ENCODE measurements at places on chromosomes 11 and 22. TPM values are rescaled to one million over a fixed set of nuclear protein-coding genes. Genes with fewer than 3 reads are reported as not detected.

DNA sequence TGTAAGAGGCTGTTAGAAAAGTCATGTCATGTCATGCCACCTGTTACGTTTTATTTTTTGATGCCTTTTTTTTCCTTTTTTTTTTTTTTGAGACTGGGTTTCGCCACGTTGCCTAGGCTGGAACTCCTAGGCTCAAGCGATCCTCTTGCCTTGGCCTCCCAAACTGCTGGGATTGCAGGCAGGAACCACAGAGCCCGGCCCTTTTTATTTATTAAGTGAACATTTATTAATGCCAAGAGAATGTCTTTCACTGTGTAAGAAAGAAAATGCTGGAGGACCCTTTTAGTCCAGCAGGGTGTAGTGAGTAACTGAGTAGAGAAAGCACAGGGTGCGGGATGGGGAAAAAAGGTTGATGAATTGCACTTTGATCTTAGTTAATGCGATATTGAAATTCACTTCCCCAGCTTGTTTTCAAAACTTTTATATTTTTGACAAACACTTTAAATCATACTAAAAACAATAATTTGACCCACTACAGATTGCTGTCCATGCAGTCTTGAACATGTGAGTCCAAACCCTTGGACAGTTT, 2.3 kb upstream of the XBP1 start:
- no peak for DNase-seq

The GAB4 gene
- total RNA-seq, result not detected

- DNase-seq, result peak; percentile 5
Measured at GRCh38 chr11:133175103-133175502, 357.2 kb downstream of the OPCML start.

GRCh38 chr11:108718466-108718865, 53.6 kb downstream of the DDX10 start:
- DNase-seq, result no peak

DNA sequence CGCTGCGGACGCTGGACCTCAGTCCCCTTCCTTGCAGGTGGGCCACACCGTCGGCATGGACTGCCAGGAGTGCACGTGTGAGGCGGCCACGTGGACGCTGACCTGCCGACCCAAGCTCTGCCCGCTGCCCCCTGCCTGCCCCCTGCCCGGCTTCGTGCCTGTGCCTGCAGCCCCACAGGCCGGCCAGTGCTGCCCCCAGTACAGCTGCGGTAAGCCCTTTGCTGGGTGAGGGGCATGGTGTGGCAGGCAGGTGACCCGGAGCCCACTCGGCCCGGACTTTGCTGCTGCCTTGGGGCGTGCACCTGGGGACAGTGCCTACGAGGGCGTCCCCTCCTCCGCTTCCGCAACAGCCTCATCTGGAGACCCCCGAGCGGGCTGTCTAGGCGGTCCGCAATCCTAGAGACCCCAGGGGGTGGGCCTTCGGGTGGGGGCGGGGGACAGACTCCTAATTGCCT, 25.4 kb upstream of the MUC5B start:
- DNase-seq, result no peak

The OR8J1 gene
- total RNA-seq, result not detected

The SLC25A18 gene
- total RNA-seq, result not detected

DNA sequence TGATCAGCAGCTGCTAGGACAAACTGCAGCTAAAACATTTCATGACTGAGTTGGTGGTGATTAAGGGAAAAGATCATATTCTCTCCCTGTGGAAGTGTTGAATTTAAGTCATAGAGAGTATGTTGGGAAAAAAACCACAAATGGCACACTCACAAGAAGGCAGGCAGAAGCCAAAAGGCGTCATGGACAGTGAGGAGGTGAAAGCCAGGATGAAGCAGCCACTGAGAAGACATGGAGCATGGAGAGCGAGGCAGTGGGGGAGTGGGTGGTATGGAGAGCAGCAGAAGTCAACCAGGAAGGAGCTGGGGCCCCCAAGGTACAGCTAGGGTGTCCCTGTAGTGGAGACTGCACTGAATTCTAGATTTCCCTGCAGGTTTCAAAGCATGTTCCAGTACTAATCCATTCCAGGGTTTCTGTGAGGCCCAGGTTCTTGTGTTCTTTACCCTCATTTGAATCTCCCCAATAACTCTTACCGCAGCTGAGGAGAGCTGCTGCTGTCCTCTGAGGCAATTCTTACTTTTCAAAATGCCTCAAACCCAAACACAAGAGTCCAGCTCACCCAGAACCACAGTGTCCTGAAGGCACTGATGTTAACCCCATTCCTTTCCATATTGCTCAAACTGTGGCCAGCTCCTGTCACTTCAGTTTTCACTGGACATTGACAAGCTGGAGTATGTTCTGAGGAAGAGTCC, 191.8 kb upstream of the E2F8 start:
- DNase-seq, result peak; percentile 78

The OR8G5 gene
- total RNA-seq, result not detected

The TSPAN32 gene
- total RNA-seq, result 0.30 TPM

- DNase-seq, result peak; percentile 87
Measured at GRCh38 chr11:59556115-59556916, 45.0 kb downstream of the OR4D9 start.

GRCh38 chr22:37141971-37142370, 7.7 kb downstream of the IL2RB start:
- DNase-seq, result no peak

- DNase-seq, result peak; percentile 6
Measured at GRCh38 chr11:78346799-78347198, 70.8 kb downstream of the GAB2 start.

- no peak for DNase-seq
Measured at GRCh38 chr11:10893714-10894151, 35.9 kb upstream of the ZBED5 start.

The UPK3A gene
- not detected for total RNA-seq

DNA sequence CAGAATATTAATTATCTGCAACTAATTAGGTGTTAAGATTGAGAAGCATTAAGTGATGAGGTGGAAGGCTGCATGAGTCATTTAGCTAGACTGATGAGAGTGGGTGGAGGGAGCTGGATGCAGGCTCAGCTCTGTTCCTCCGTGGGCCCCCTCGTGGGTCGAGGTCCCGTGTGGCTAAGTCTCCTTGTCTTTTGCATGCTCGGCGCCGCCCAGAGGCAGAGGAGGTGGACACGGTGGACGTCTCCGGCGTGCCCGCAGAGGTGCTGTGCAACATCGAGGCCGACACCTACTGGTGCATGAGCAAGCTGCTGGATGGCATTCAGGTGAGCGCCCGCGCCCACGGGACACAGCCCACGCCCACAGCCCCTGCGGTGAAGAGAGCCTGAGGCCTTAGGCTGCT, 211.6 kb downstream of the TBC1D22A start:
- DNase-seq, result no peak

- DNase-seq, result no peak
Measured at GRCh38 chr11:19992998-19993397, 167.3 kb downstream of the DBX1 start.

The OR52A1 gene
- not detected for total RNA-seq

DNA sequence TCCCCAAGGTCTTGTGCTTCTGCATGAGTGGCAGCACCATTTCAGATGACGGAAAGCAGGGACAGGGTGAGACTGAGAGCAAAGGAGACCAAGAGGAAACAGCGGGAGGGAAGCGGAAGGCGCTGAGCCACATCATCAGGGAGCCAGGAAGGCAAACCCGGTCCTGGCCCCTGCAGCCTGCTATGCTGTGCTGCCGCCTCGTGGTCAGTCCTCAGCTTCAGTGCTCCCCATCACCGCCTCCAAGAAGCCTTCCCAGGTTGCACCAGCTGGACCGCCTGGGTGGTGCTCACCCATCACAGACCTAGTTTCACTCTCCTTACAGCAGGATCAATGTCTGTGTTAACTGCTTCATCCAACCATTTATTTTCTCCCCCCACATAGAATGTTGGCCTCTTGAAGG, 73.0 kb upstream of the PHF21B start:
- DNase-seq, result peak; percentile 59

The RIC3 gene
- not detected for total RNA-seq

- DNase-seq, result no peak
Measured at GRCh38 chr11:64186492-64187165, 658 bp downstream of the STIP1 start.

The KRTAP5-2 gene
- total RNA-seq, result not detected

The CASP5 gene
- not detected for total RNA-seq

- DNase-seq, result no peak
Measured at GRCh38 chr11:134282121-134283045, 6.2 kb downstream of the GLB1L3 start.

DNA sequence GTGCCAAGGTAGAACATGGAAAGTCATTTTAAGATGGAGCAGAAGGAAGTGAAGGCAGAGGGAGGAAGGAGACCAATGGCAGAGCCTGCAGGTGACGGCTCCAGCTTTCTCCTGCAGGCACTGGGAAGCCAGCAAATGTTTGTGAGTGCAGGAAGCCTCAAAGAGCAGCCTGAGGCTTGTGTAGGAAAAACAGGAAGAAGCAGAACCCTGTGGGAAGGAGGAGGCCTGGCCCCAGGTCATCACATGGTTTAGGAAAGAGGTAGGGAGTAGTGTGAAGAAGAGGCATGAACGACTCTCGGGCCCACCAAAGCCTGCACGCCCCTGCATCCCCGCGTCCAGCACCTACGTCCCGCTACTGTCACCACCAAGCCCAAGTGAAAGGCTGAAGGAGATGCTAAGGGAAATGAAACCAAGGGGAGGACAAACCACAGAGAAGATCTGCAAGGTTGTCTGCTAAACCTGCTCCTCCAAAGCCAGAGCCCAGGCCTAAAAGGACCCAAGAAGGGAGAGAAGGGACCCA, 151.5 kb downstream of the CHST1 start:
- no peak for DNase-seq

- DNase-seq, result peak; percentile 31
Measured at GRCh38 chr11:109422870-109423465, 978 bp downstream of the C11orf87 start.

The RAB36 gene
- 1.4 TPM for total RNA-seq

The SYT13 gene
- total RNA-seq, result 0.03 TPM

The APOA5 gene
- total RNA-seq, result 0.23 TPM

The IRAG1 gene
- total RNA-seq, result 0.02 TPM

- peak; percentile 96 for DNase-seq
Measured at GRCh38 chr11:122156940-122157382, 40.9 kb upstream of the BLID start.

The ADAMTS15 gene
- total RNA-seq, result 0.03 TPM

GRCh38 chr11:86969258-86969657, 14.1 kb upstream of the FZD4 start:
- no peak for DNase-seq

The SPTBN2 gene
- 79.1 TPM for total RNA-seq

- peak; percentile 5 for DNase-seq
Measured at GRCh38 chr11:111696556-111696955, 69.6 kb downstream of the PPP2R1B start.

Data from HT1080 (cell line).